GF-D8 (cell line): ENCODE measurements at places on chromosomes 2 and 18.

DNA sequence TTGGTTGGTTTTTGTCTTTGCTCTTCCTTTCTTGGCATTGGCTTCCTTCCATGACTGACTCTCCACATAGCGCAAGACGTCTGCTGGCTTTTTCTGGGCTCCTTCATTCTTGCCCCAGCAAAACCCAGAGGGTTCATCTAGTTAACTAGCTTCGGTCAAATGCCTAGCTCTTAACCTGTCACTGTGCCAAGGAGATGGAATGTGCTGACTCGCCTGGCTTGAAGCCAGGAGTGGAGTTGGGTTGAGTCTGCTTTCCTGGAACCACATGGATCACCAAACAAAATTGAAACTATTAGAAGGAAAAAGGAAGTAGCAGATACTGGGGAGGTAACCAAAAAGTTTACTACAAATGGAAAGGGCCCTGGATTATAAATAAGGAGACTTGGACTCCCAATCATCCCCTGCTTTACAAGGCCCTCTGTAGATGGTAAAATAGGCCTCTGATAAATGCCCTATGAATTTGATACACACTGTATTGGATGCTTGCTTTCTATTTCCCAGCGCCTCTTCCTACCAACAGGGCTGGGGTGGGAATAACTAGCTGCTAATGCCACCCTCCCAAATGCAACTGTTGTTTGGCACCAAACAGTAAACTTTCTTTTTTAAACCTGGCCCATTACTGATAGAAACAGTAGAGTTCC lies 11.3 kb downstream of the MALT1 start:
- DNase-seq: no peak

DNA sequence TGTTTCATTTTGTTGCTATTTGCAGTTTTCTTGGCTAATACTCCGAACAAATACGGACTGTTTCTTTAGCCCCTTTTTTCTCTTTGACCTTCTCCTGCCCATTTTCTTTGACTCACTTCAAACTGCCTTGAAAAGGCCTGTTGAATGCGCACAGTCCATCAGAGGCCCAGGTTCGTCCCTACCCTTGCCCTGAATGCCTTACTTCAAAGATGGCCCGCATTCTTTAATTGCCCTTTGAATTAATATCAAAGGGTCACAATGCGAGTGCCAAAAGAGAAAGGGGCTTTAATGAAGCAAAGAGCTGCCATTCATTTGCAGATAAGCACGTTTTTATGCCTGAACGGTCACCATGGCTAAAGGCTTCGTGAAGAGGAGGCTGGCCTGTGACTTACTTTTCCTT lies 29.7 kb downstream of the PAX3 start:
- no peak for DNase-seq

GRCh38 chr18:57841568-57841967 lies 38.5 kb upstream of the ATP8B1 start:
- no peak for DNase-seq

DNA sequence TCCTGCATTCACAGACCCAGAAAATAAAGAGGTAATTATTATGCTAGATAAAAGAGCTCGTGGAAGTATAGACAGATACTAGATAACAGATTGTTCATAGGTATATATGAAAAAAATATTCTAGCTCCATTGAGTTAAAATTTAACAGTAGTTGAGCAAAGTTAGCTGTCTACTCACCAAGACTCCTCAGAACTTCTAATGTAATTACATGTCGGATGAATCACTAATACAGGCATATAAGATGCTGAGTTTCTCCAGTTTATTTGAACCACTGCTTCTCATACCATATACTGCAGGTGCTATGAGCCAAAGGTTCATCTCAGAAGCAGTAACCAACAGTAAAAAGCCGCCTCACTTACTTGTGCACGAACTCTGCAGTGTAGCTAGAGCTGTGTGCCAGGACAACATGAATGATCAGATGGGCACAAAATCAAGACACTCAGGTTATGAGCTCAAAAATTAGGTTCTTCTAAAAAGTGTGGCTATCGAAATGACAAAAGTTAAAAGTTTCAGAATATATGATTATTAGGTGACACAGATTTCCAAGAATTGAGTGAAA lies 373.4 kb downstream of the NCKAP5 start:
- no peak for DNase-seq

DNA sequence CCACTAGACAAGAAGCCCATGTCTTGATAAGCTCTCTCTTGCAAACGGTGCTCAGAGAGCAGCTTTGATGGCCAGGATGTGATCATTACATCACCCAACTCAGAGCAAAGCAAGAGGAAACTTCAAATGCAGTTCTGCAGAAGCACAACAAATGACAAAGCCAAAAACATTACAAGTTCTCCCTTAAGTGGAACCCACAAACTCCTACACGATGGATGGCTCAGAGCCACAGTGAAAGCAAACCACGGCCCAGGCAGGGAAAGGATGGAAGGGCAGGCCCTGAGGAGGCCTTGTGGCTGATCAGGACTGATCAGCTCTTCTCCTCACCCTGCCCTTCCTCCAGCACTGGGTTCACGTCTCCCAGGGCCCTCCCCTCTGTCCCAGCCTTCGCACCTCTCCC lies 326.4 kb downstream of the EIPR1 start:
- DNase-seq: no peak

DNA sequence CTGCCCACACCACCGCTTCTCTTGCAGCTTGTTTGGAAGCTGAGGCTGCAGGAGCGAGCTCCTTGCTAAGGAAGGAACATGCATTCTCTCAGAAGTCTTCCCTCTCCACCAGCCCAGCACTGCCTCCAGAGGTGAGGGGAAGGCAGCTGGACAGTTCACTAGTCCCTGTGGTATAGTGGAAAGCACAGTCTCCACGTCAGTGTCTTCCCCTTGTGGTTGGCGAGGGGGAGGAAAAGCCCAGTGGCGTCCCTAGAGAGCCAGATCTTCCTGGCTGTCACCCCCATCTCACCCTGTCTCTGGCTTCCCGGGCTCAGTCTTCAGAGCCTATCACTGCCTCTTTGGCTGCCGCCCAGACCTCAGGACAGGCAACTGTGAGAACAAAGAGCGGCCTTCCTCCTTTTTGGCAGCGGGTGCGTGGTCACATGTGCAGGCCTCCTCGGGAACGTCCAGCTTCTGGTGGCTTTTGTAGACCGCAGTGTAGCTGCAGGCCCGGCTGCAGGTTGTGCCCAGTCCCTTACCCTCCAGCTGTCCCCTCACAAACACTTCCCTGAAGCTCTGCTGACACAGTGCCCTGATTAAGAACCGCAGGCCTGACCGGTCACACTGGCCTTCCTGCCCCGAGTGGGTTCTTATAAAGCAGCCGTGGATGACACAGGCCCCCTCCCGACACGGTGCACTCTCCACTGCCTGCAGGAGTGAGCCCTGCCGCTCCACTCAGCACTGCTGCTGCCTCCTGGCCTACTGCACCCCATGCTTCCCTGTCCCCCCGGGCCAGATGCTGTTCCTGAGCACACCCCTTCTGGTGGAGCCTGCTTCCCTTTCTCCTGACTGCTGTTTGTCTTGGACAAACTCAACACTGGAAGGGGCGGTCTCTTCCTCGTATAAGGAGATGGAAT lies 90.9 kb downstream of the RNF144A start:
- peak; percentile 96 for DNase-seq

GRCh38 chr2:191976436-191976835 lies 129.5 kb upstream of the CAVIN2 start:
- DNase-seq: no peak

DNA sequence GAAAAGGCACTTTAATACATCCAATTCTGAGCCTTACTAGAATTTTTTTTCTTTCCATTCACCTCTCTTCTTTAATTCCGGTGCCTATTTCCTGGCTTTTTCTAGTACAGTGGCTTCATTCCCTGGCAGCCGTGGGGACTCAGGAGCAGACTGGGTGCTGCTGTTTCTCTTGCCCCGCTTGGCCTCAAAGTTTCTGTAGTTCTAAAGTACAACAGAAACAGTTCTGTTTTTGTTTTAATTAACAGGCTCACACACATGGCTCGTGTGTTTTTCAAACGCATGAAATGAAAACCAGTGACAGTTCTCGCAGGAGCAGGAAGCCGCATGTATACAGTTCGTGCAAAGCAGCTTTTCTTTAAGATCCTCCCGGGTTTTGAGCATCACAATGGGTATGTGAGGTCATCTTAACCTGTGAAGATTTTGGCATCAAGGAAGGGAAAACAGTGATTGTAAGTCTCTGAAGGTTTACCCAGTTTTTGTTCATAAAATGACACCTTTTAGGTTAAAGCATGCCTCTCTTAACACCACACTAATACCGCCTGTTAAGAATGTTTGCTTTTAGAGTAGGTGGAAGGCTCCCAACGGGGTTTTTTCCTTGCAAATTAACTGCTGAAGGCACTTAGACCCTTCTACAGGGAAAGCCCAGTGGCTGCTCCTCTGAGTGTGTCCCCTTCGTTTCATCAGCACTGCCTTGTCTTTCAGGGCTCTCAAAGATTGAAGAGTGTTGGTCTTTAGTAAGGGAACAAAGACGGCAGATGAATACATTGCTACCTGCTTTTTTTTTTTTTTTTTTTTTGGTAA lies 5.8 kb downstream of the FZD7 start:
- no peak for DNase-seq

- DNase-seq: peak; percentile 58
Observed at GRCh38 chr18:23861805-23862470, 152.6 kb upstream of the TTC39C start.

DNA sequence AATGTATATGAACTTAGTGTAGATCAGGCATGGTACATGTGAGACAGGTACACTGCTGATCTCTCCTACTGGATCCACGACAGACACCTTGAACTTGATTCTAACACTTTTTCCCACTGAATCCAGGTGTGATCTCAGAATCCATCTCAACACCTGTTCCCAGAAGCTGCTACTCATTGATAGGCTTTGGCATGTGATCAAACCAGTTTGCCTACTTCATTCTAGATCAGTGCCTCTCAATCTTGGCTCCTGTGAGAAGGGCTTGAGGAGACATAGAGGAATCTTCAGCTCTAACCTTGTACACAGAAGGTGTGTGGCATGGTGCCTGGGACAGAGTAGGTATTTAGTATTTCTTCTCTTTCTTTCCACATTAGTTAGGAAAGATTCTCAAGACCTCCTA lies 212.3 kb upstream of the ATP5MC3 start:
- DNase-seq: no peak

DNA sequence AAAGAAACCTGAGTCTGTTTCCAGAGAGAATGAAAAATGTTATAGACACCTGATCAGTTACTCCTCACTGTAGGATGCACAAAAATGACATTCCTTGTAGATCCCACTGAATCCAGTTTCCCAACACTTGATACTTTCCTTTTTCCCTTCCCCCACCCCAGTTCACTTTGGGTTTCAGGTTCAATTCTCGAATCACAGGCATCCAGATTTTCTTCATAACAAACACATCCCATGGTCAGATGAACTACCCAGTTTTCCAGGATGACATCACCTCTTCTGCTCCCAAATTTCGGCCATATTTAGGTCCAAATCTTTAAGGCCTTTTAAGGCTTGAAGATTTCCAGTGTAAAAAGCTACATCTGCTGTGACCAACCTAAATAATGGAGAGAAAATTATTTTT lies 51.5 kb downstream of the UGP2 start:
- DNase-seq: no peak

DNA sequence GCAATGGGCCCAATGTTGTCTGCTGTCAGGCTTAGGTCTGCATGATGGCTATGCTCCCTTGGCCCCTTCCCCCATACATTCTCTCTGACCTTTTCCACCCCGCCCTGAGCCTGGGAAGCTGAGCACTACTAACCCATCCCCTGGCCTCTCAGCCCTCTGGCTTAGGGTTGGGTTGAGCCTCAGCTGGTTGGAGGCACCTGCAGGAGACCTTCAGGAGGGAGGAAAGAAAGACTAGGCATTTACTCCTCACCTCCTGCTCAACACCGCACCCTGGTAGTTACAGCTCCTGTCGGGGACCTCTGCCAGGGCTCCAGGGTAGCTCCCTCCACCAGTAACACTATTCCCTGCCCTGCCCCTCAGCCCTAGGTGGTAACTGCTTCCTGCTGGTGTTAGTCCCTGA lies 80.5 kb downstream of the GALNT14 start:
- DNase-seq: no peak

DNA sequence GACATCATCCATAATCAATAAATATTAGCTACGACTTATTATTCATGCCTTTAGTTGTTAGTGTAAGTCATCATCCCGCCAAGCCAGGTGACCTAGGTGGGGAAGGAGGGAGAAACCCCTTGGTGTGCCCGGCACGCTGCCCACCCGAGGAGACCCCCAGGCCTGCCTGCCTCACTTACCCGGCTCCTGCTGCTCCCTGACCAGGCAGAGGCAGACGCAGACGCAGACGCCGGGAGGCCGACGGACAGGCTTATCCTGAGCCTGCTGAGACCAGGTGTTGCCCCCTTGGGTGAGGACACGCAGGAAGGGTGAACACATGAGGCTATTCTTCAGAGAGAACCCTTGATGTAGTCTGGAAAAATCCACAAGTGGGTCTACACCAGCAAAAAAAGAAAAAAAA lies 401.8 kb downstream of the GALR1 start:
- no peak for DNase-seq

DNA sequence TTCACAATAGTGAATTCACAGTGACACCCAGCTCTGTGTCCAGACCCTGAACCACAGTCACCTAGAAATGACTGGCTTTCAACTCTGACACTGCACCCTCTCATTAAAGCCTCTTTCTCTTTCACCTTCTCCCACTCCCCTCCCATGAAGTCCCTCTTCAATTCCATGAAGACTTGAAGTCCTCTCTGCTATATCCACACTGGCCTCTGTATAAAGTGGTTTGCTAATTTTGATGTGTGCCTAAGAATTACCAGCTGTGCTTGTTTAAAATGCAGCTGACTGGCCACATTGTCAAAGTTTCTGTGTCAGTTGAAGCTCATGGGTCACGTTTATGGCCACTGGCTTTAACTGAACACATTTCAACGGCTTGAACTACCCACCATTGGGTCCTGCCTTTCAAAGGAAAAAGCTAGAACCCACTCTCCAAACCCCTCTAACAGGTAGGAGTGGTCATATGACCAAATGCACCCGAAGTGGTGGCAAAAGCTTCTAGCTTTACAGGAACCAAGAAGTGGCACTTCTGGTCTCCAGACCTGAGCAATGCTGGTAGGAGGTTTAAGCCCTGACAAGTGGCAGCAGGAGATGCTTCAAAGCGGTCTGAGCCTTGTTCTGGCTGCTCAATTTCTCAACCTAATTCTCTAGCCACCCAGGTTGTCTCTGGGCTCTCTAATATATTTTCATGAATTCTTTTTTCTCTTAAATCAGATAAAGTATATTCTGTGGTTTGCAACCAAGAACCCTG lies 34.2 kb downstream of the B4GALT6 start:
- no peak for DNase-seq

GRCh38 chr2:55109219-55109891 lies 59.1 kb upstream of the RTN4 start:
- no peak for DNase-seq

GRCh38 chr2:152606081-152606480 lies 111.2 kb downstream of the PRPF40A start:
- DNase-seq: no peak

GRCh38 chr2:36659872-36660312 lies 36.6 kb upstream of the VIT start:
- DNase-seq: no peak

DNA sequence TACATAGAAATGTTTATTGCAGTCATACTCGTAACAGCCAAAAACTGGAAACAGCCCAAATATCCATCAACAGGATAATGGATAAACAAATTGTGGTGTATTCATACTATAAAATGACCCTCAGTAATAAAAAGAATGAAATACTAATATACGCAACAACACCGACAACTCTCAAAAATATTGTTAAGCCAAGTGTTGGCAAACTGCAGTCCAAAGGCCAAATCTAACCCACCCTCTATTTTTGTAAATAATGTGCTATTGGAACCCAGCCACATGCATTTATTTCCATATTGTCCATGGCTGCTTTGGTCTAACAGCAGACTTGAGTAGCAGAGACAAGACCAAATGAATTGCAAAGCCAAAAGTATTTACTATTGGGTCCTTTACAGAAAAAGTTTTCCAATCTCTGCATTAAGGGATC lies 151.0 kb downstream of the MREG start:
- DNase-seq: no peak
